ENCODE measurements at places on chromosomes 7 and 10.

DNA sequence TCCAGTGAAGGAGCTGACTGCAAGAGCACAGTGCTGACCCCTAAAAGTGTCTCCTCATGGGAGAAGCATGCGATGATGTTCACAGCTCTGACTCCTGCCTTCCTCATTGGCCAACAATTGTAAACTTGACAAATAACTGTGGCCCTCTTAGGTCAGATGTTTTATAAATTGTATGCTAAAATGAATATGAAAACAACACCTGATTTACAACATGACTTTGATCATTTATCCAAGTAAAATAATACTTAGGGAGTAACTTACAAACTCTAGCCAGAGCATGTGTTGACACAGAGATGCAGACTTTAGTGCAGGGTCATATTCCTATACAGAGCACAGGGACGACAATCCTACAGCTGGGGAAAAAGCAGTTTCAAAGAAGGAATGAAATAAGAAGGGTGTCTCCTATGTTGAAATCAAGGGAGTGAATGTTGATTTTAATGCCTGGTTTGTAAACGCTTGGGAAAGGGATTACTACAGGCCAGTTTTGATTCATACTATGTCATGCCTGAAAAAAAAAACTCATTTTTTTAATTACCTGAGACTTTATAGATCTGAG, 391.4 kb upstream of the AKR1E2 start:
- DNase-seq, result no peak

- DNase-seq, result no peak
Observed at GRCh38 chr7:155483868-155484325, 26.0 kb downstream of the EN2 start.

DNA sequence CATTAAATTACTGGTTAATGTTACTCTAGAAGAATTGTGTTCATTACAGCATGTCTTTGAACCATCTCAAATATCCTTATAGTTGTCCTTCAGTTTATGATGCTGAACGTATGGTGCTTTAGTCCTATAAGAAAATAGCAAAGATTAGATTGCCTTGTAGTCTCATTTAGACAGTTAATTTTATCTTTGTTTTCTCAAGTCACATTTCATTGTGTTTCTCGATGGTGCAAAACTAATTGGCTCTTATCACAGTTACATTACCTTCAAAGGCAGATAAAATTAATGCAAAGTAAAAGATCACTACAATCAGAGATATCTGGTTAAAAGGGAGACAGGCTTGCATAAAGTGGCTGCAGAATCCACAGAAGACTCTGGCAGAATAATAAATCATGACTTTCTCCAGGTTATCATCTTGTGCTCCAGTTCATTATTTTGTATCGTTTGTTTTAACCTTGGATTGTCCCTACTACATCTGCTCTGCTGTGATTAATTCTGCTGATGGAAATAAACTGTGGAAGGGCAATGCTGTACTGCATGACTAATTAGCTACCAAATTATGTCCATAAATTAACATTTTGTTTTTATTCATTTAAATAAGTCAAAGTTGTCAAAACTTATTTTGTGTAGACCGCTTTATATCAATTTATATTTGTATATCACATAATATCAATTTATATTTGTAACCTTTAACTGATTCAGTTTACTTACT, 24.2 kb downstream of the PRPS1L1 start:
- no peak for DNase-seq

GRCh38 chr7:23074443-23075261, 30.9 kb upstream of the KLHL7 start:
- DNase-seq, result no peak

- no peak for DNase-seq
Observed at GRCh38 chr10:10886861-10887531, 130.7 kb upstream of the CELF2 start.

DNA sequence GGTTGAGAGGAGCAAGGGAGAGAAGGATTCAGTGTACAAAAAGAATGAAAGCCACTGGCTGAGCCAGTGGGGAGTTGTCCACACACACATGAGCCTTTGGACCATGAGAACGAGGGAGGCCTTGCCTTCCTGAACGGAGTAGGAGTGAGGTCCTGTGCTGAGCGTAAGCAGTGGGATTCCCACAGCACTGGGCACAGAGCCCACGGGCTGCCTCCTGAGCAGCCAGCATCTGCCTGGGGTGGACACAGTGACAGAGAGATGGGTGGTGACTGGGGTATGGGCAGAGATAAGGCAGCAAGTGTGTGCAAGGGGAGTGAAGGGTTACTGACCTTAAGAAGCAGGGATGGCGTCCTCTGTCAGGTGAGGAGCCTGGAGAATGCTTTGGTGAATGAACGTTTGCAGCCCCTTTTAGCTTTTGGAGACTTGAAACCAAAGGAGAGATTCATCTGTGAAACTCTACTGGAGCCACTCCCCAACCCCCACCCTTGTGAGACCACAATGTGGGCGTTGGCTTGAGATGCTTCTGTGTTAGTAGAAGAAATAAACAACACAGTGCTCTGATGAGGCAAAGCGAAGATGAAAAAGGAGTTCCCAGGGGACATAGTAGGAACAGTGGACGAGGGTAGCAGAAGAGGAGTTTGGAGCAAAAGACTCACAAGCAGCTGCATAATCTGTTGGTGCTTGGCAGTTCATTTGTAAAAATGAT, 56.5 kb downstream of the FIGNL1 start:
- no peak for DNase-seq
